ENCODE measurements at places on chromosomes 1 and 21. TPM values are rescaled to one million over a fixed set of nuclear protein-coding genes. Genes with fewer than 3 reads are reported as not detected.

Gene FALEC
- 0.33 TPM for total RNA-seq

Gene ANXA9
- 0.80 TPM for total RNA-seq

Gene BACE2
- total RNA-seq: 20.2 TPM

Gene MAN1C1
- 0.96 TPM for total RNA-seq

Gene AMY1B
- not detected for total RNA-seq

Gene SPATA1
- not detected for total RNA-seq

Gene MYBPH
- not detected for total RNA-seq

Gene CNR2
- 0.01 TPM for total RNA-seq

Gene SCMH1
- total RNA-seq: 14.4 TPM

Measured in A549 treated with AZD2906 at 1 μM for 4 hours (cell line).